ENCODE measurements at places on chromosomes 12 and 14.

GRCh38 chr12:117090816-117091711 lies 8.2 kb downstream of the TESC start:
- no peak overlapping the region for H3K4me3 ChIP-seq
- H3K27ac ChIP-seq: no peak overlapping the region
- H3K27me3 ChIP-seq: peaks cover 20% of the 10 kb centered on the region
- DNase-seq: no peak
- no peaks in the 10 kb centered on the region for H3K36me3 ChIP-seq
- H3K4me1 ChIP-seq: peaks cover 9% of the 10 kb centered on the region

- H3K27me3 ChIP-seq: no peaks in the 10 kb centered on the region
- no peak for DNase-seq
- H3K27ac ChIP-seq: no peak overlapping the region
- no peaks in the 10 kb centered on the region for H3K36me3 ChIP-seq
These were observed 2.3 kb downstream of the VWF start for GRCh38 chr12:6122201-6122600.

- DNase-seq: no peak
- H3K4me3 ChIP-seq: peak overlapping the region; percentile 8
- H3K4me1 ChIP-seq: peaks cover 3% of the 10 kb centered on the region
- no peaks in the 10 kb centered on the region for H3K27me3 ChIP-seq
- H3K36me3 ChIP-seq: peaks cover 7% of the 10 kb centered on the region
- peak overlapping the region; percentile 26 for H3K27ac ChIP-seq
These were observed 3.3 kb downstream of the CNOT2 start for GRCh38 chr12:70246580-70246979.

GRCh38 chr12:98418357-98419075 lies 96.9 kb upstream of the TMPO start:
- no peaks in the 10 kb centered on the region for H3K36me3 ChIP-seq
- peak overlapping the region; percentile 90 for H3K27ac ChIP-seq
- peak; percentile 88 for DNase-seq
- H3K4me1 ChIP-seq: peaks cover 16% of the 10 kb centered on the region

DNA sequence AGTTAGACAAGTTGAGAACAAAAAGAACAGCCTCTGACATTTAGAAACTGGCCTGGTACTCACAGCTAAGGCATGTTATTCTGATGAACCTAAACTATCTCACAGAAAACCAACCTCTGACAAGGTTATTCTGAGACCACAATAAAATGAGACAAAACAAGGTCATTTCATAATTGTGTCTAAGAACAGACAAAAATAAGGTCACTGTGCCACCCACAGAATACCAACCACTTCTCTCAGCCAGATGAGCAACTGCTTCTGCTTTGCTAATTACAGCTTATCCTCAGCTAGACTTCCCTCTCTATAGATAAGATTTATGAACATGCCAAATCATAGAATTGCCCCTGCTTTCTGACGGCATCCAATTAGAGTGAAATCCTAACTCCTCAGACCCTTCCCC lies 52.2 kb upstream of the CRACR2A start:
- no peak overlapping the region for H3K27ac ChIP-seq
- H3K4me3 ChIP-seq: no peak overlapping the region
- no peaks in the 10 kb centered on the region for H3K4me1 ChIP-seq
- no peaks in the 10 kb centered on the region for H3K36me3 ChIP-seq
- no peaks in the 10 kb centered on the region for H3K27me3 ChIP-seq

GRCh38 chr14:99389174-99389826 lies 91.4 kb downstream of the SETD3 start:
- H3K27ac ChIP-seq: no peak overlapping the region
- H3K27me3 ChIP-seq: peaks cover 35% of the 10 kb centered on the region
- peak; percentile 40 for DNase-seq
- no peak overlapping the region for H3K4me3 ChIP-seq
- peaks cover 12% of the 10 kb centered on the region for H3K36me3 ChIP-seq

DNA sequence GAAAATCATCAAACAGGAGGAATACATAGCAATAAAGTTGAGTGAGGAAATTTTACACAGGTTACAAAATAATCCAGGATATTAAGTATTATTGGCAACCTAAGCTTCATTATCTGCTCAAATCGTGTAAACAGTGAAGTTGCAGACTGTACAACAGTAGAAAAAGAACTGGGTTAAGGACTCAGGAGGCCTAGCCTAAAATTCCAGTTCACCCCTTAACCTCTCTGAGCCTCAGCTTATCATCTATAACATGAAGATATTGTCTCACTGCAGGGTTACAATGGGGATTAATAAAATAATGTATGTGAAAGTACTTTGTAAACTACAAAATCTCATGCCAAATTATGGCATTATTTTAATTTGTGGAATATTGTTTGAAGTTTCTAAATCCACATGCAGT lies 26.0 kb downstream of the DDHD1 start:
- no peaks in the 10 kb centered on the region for H3K4me1 ChIP-seq
- H3K27ac ChIP-seq: no peak overlapping the region
- H3K36me3 ChIP-seq: no peaks in the 10 kb centered on the region
- no peaks in the 10 kb centered on the region for H3K27me3 ChIP-seq
- no peak for DNase-seq

DNA sequence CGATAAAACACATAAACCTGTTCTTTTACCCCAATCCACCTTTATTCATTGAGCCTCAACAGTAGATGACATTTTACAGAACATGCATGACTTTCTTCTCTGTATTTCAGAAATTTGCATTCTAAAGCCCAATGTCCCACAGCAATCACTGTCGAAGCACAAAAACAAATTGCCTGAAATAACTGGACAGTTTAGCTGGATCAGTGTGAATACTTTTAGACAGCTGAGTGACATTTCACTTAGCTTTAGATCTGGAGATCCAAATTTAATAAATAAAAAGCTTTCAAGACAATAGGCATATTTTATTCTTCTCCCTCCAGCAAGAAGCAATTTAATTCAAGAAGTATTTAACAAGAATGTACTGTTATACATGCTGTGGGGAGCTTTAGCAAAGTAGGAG lies 109.1 kb upstream of the FSCB start:
- H3K27me3 ChIP-seq: no peaks in the 10 kb centered on the region

DNA sequence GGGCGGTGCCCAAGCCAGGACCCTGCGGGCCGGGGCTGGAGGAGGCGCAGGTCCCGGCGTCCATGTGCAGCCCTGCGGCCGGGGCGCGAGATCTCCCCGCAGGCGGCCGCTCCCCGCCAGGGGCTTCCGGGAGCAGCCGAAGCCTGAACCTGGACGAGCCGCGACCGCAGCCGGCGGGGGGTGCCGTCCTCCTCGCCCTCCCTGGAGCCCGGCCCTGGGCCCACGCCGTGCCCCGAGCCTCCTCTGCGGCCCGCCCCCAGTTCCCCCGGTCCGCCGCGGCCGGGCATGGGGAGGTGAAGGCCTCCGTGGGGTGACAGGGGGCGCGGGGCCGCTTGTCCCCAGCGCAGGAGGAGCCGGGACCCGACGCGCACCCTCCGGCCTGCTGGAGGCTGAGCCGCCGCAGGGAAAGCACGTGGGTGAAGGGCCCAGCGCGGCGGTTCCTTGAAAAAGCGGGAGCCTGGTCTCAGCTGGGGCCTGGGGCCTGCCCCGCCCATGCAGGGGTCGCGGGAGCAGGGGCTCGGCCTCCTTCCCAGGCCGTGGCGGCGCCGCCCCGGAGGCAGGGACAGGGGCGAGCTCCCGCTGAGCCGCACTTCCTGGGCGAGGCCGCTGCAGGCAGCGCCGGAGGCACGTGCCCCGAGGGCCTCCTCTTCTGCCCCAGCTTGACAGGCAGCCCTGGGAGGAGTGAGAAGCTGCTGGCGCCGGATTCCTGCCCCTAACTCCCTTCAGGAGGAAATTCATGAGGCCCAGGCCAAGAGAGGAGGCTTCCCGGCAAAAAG lies 55.6 kb upstream of the PPP2R5C start:
- DNase-seq: peak; percentile 30
- no peaks in the 10 kb centered on the region for H3K36me3 ChIP-seq
- H3K27ac ChIP-seq: no peak overlapping the region
- H3K27me3 ChIP-seq: peaks cover 6% of the 10 kb centered on the region
- peaks cover 12% of the 10 kb centered on the region for H3K4me1 ChIP-seq

DNA sequence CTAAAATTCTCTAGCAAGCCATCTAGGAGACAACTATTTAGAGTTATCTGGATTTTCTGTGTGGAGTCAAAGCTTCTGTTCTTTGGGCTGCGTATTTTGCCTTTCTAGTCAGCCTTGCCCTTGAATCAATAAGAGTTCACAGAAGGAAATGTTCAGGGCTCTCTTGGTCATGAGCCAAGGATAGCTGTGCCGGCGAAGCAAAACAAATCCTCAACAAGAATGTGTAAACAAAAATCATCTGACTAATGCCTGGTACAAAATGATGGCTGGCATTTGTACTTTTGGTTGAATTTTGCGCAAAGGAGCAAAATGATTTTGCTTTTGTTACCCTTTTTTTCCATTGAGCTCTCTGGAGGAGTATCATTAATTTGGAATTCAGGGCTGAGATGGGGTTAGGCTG lies 171.1 kb downstream of the DACT1 start:
- no peak overlapping the region for H3K27ac ChIP-seq
- peak; percentile 78 for DNase-seq
- peaks cover 12% of the 10 kb centered on the region for H3K27me3 ChIP-seq
- H3K4me1 ChIP-seq: peaks cover 1% of the 10 kb centered on the region
- no peaks in the 10 kb centered on the region for H3K36me3 ChIP-seq

DNA sequence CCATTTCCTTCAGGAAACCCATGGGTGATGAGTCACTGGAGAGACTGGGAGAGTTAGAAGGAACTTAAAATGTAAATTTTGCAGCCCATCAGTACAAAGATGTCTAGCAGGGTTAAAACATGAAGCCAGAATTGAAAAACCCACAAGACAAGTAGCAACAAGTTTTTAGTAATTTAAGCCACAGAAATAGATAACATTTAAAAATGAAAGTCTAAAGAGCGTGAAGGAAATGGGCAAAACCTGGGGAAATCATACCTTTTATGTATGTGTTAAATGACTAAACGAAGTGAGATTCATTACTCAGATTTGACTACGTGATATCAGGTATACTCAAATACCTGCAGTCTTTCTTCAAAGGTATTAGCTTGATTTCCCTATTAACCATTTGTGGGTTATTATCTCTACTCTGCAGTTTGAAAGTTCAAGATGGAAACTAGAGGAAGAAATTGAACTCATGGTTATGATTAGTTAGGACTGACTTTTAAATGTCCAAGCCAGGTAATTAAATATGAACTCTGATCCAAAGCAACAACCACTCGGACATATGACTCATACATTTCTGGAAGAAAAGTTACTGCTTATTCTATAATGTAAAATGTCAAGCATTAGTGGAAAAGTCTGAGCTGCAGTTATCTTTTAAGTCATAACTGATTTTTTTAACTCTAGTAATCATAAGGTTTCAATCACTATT lies 84.1 kb downstream of the ITPR2 start:
- no peak overlapping the region for H3K4me3 ChIP-seq
- DNase-seq: peak; percentile 41
- peak overlapping the region; percentile 85 for H3K27ac ChIP-seq
- no peaks in the 10 kb centered on the region for H3K27me3 ChIP-seq
